ENCODE measurements at places on chromosomes 7 and 10. TPM values are rescaled to one million over a fixed set of nuclear protein-coding genes. Genes with fewer than 3 reads are reported as not detected.

MCM10 gene
- total RNA-seq = 9.6 TPM

CLCN1 gene
- total RNA-seq = not detected

DCLRE1C gene
- total RNA-seq = 12.7 TPM

INMT gene
- total RNA-seq = 7.0 TPM

ACBD7 gene
- 0.37 TPM for total RNA-seq

RBP3 gene
- total RNA-seq = not detected

LRMDA gene
- 3.1 TPM for total RNA-seq

Measured in subcutaneous preadipocyte (primary cell).